SW 1271 (cell line): ENCODE measurements at places on chromosomes 7 and 10.

DNA sequence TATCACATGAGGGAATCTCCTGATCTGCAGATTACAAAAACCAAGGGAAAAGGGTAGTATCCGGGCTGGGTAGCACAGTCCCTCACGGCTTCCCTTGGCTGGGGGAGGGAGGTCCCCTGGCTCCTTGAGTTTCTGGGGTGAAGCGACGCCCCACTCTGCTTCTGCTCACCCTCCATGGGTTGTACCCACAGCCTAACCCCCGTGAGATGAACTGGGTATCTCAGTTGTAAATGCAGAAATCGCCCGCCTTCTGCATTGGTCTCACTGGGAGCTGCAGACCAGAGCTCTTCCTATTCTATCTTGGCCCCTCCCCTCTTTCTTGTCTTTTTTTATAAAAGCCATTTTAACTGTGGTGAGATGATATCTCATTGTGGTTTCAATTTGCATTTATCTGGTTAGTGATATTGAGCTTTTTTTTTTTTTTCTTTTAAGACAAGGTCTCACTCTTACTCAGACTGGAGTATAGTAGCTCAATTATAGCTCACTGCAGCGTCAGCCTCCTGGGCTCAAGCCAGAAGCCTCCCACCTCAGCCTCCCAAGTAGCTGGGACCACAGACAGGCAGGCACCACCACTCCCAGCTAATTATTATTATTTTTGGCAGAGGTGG is 87.8 kb downstream of the ABCC2 start:
- DNase-seq = no peak

DNA sequence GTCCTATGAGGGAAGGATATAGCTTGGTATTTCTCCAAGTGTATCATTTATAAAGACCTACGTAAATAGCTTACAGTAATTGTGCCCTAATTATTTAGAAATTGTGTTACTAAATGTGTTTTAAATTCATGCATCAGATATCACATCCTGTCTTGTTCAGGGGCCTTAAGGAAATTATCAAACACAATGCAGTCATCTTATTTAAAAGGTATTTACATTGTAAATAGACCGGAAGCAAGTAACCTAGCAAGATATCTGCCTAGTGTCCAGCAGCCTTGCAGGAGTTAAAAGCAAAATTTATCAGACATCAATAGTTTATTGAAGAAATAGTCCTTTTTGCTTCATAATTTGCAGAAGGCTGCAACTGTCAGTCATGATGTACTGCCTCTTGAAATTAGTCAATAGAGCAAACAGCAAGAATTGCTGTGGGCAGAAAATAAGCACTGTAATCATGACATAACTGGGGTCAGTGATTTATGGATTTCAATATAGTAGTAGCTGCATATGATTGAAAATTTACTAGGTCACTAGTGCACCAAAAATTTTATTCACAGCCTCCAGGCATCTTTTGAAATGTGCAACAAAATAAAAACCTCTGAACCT is 23.1 kb downstream of the GLRX3 start:
- DNase-seq = no peak

GRCh38 chr10:65430979-65431378 is 1494.9 kb upstream of the LRRTM3 start:
- no peak for DNase-seq

DNA sequence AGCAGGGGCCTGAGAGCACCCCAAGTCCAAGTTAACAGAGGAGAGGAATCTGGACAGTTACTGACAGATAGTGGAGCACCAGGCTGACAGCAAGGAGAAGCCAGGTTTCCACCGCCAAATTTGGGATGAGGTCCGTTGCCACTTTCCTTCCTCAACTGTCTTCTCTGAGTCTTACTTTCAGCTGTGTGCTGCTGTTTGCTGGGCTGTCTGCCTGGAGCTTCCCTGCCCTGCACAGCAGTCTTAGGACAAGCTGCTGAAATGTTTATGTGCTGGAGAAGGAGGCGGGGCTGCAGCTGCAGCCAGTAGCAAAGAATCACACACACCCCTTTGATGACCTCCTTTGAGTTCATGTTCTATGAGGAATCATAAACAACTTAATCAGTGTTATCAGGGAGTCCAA is 17.4 kb upstream of the CYP3A7 start:
- DNase-seq = no peak

GRCh38 chr10:77240706-77241349 is 396.8 kb downstream of the KCNMA1 start:
- DNase-seq = no peak

- DNase-seq = no peak
Observed at GRCh38 chr10:87918254-87918859, 54.9 kb downstream of the PTEN start.

DNA sequence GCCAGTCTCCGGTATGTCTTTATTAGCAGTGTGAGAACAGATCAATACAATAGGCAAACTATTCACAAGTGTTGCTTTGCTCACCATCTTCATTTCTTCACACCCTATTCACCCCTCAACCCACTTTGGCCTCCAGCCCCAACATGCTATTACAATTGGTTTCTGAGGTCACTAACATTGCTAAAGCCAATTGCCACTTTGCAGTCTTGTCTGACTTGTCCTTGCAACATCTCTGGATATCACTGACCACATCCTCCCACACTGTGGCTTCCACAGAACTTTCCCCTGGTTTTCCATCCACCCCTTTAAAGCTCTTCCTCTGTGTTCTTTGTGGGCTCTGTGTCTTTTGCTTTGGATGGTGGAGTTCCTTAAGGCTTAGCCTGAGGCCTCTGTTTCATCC is 5.2 kb upstream of the APBB1IP start:
- DNase-seq = no peak

- DNase-seq = no peak
Observed at GRCh38 chr10:72274730-72275350, 1.1 kb downstream of the DDIT4 start.

- DNase-seq = no peak
Observed at GRCh38 chr7:139618482-139619366, 95.2 kb downstream of the CLEC2L start.

DNA sequence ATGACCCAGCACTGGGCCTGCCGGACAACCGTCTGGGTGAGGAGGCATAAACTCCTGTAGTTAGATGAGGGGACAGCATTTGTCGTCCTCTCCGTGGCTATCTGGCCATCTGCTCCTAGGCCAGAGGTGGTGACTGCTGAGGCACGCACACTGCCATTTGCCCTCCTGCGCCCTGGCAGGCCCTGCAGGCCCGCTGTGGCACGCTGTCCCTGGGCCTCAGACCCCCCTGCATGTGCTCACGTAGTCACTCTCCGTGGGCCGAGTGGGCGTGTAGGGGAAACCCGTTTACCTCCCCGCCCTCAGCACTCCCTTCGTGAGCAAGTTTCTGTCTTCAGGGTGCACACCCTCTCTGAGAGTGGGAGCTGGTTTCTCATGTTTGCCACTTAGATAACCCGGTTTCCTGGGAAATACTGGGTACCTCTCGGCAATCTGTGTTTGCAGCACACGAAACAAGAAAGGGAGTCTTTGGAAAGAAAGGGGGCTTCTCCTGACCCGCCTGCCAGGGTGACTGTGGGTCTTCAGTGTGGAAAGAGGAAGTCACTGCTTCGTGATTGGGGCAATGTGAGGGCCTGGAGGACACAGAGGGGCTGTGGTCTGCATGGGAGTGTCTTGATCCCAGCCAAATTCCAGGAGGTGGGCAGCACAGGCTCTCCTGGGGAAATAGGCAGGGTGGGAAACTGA is 10.8 kb downstream of the ADAMTS14 start:
- DNase-seq = no peak

DNA sequence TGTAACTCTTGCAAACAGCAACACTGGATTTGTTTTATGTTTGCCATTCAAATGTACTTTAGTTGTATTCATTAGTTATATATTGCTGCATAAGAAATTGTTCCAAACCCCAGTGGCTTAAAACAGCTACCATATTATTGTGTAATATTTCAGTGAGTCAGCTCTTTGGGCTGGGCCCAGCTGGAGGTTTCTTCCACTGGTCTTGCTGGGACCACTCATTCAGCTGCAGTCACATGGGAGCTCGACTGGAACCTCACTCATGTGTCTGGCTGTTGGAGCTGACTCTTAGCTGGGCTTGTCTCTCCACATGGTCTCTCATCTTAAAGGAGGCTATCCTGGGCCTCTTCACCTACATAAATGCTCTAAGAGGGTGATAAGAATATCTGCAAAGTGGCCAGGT is 23.2 kb upstream of the PIP4K2A start:
- DNase-seq = no peak

GRCh38 chr10:117107238-117107637 is 30.8 kb downstream of the VAX1 start:
- DNase-seq = no peak

DNA sequence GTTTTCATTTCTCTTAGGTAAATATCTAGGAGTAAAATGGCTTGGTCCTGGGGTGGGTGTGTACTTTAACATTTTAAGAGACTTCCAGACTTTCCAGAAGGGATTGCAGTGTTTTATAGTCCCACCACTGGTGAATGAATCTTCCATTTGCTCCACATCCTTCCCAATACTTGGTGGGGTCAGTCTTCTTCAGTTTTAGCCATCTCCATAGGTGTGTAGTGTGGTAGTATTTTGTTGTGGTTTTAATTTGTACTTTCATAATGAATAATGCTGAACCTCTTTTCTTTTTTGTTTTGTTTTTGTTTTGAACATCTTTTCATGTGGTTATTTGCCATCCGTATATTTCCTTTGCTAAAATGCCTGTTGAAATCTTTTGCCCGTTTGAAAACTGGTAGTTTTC is 86.4 kb downstream of the ANKRD61 start:
- DNase-seq = no peak

DNA sequence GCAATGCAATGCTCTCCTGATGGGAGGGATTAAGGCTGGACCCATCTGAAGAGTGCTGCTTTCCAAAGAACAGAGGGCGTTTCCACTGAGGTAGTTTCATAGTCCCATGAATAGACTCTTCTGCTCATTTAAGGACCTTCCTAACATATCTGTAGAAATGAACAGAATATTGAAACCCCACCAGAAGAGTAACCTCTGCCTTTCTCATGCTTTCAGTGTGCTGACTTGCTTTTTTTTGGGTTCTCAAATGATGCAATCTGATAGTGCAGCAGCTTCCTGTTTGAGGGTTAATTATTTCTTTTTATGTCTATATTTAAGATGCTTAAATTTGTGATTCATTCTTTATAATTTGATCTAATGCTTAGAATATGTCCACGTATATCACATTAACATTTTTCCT is 82.2 kb downstream of the GATA3 start:
- no peak for DNase-seq

- DNase-seq = no peak
Observed at GRCh38 chr10:89364531-89364930, 13.3 kb upstream of the IFIT1B start.

DNA sequence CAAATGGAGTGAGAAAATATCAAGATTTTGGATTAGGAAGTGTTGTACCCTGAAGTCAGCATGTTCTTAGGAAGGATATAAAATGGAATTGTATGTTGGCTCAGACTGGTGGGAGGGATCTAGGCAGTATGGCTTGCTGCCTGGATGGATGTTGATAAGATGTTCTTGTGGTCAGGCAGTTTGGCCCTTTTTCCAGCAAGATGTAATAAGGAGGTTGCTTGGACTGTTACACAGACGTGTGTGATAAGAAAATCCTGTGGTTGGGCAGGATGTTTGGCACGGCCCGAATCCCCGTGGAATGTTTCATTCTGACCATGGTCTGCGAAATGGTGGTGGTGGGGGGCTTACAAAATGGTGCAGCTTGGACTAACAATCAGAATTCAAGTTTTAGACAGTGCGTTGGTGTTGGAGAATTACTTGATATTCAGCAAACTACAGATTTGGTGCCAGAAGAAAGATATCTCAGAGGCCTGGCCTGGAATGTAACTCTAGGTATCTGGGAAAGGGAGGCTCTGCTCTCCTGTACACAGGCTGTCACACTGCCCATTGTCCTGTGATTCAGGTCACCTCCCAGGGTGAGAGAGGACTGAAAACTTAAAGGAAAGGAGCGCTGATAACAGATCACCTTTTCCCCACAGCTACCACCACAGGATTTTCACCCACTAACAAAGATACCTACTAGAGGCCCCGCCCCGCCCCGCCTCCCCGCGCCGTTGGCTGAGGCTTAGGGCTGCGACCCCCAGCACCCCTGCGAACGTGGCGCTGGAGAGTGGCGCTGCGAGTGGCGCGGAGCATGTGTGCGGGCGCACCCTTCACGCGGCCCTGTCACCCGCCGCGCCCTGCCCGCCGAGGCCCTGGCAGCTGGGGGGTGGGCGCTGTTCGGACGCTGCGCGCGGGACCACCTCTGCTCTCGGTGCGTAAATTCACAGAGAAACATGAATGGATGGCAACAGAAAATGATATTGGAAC is 19.3 kb upstream of the ZNF680 start:
- no peak for DNase-seq

DNA sequence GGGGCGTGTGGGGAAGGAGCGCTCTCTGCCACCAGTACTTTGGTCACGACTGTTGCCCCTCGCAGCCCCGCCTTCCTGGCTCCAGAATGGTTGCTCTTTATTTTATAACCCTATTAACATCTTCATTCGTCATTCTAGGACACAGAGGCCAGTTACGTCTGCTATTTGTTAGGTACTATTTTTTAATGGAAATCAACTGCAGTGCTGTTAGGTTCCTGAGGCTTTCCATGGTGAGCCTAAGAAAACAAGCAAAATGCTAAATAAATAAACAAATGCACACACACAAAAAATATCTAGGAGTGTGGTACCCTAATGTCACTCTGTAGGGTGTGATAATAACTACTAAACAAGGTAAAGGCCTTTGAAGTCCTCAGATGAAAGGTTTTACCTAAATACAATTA is 71.1 kb downstream of the SLC37A3 start:
- DNase-seq = no peak
